ENCODE measurements at places on chromosomes 7 and 10. TPM values are rescaled to one million over a fixed set of nuclear protein-coding genes. Genes with fewer than 3 reads are reported as not detected.
A peak's percentile ranks its signal among the peaks of the same experiment; 100 is the strongest.

DNA sequence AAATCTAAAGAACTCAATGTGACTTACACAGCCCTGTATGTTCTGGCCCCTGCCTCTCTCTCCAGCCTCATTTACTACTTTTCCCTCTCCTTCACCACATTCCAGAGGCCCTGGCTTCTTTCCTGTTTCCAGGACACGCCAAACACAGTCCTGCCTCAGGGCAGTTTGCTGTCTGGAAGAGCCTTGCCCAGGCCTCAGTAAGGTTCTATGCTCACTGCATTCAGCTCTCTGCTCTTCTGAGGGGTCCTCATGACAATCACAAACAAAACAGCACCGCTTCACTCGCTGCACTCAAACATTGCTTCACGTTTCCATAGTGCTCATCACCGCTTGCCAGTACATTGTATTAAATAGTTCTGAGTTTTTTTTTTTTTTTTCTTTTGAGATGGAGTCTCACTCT is 35.1 kb upstream of the GARS1 start:
- peak; percentile 36 for DNase-seq

The TUBB8 gene
- 0.27 TPM for polyA plus RNA-seq

The IDI2 gene
- polyA plus RNA-seq, result 0.08 TPM

DNA sequence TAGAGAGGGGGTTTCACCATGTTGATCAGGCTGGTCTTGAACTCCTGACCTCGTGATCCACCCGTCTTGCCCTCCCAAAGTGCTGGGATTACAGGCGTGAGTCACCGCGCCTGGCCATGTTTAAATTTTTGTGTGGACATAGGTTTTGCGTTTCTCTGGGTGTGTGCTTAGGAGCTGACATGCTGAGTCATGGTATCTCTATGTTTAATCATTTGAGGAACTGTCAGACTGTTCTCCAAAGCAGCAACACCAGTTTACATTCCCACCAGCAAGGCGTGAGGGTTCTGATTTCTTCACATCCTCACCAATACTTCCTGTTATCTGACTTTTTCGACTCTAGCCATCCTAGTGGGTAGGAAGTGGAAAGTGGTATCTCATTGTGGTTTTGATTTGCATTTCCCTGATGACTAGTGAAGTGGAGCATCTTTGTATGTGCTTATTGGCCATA is 153.7 kb downstream of the DNAJB6 start:
- DNase-seq, result no peak

GRCh38 chr10:80408242-80409101 is at the start of gene PRXL2A:
Gene PRXL2A, plus strand, starts transcription at chr10:80408551. Its CDS starts 11,917 bp downstream, at chr10:80420468.
- peak; percentile 86 for DNase-seq

DNA sequence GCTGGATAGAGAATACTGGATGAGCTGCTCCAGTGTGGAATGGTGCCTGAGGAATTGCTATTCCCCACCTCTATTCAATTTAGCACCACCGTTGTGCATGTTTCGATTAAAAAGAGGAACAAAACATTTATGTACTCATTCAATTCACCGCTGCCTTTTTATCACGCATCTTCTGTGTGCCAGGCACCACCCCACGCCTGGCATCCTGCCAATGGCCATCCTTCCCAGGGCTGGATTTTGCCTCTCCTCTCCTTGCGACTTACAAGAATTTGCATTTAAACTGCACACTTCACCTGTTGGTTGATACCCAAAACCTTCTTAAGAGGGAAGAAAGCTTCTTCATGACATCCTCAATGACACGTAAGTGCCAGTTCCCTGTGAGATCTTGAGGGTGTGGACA is 110.2 kb upstream of the DPP6 start:
- DNase-seq, result no peak

The VAX1 gene
- polyA plus RNA-seq, result not detected

The CALD1 gene
- polyA plus RNA-seq, result 57.3 TPM

The PON3 gene
- 13.2 TPM for polyA plus RNA-seq

The LEP gene
- polyA plus RNA-seq, result not detected

- no peak for DNase-seq
Measured at GRCh38 chr10:14691359-14691758, 83.3 kb downstream of the FAM107B start.

- no peak for DNase-seq
Measured at GRCh38 chr10:69096045-69096444, 8.1 kb downstream of the SRGN start.

The PCLO gene
- 1.3 TPM for polyA plus RNA-seq

The TSC22D4 gene
- polyA plus RNA-seq, result 33.6 TPM

GRCh38 chr7:27181795-27182275 is 3.2 kb downstream of the HOXA11 start:
- DNase-seq, result peak; percentile 8

- DNase-seq, result peak; percentile 14
Measured at GRCh38 chr10:48710647-48711275, 26.1 kb downstream of the WDFY4 start.

The TWIST1 gene
- polyA plus RNA-seq, result 0.55 TPM

- DNase-seq, result no peak
Measured at GRCh38 chr10:3365630-3366029, 193.0 kb upstream of the PITRM1 start.

Measured in lung (tissue), 17 donors.